ENCODE measurements at places on chromosomes 6 and 20. TPM values are rescaled to one million over a fixed set of nuclear protein-coding genes. Genes with fewer than 3 reads are reported as not detected.

TMEM74B gene
- total RNA-seq, result 35.4 TPM

GRCh38 chr6:46291275-46291633, 120.5 kb upstream of the ENPP5 start:
- no peak overlapping the region for H3K27ac ChIP-seq
- DNase-seq, result no peak
- peaks cover 3% of the 10 kb centered on the region for H3K36me3 ChIP-seq
- H3K4me1 ChIP-seq, result peaks cover 2% of the 10 kb centered on the region
- H3K4me3 ChIP-seq, result no peak overlapping the region
- no peaks in the 10 kb centered on the region for H3K27me3 ChIP-seq

- no peak overlapping the region for H3K4me3 ChIP-seq
- H3K4me1 ChIP-seq, result no peaks in the 10 kb centered on the region
- H3K27me3 ChIP-seq, result peaks cover 19% of the 10 kb centered on the region
Observed at GRCh38 chr6:109445382-109445781, 4.9 kb downstream of the SMPD2 start.

DNA sequence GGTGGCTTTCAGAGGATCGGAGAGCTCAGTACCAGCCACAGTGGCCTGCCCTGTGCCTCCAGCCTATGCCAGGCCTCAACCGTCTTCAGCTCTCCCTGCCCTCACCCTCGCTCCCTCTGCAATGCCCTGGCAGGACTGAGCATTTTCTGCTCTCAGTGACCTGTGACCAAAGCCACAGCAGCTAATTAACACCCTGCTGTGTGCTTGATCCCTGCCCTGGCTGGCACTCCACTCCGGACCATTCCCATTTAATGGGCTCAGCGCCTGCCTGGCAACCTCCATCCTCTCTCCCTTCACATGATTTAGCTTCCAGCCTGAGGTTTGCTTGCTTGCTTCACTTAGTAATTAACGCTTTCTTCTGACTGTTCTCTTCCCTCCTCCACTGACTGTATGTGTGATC, 287.5 kb downstream of the LRFN2 start:
- no peaks in the 10 kb centered on the region for H3K36me3 ChIP-seq
- H3K4me3 ChIP-seq, result no peak overlapping the region
- H3K27me3 ChIP-seq, result peaks cover 3% of the 10 kb centered on the region
- no peak for DNase-seq
- no peak overlapping the region for H3K27ac ChIP-seq

ZFP57 gene
- 1.0 TPM for total RNA-seq

SENP6 gene
- total RNA-seq, result 135 TPM

MEP1A gene
- not detected for total RNA-seq

DNA sequence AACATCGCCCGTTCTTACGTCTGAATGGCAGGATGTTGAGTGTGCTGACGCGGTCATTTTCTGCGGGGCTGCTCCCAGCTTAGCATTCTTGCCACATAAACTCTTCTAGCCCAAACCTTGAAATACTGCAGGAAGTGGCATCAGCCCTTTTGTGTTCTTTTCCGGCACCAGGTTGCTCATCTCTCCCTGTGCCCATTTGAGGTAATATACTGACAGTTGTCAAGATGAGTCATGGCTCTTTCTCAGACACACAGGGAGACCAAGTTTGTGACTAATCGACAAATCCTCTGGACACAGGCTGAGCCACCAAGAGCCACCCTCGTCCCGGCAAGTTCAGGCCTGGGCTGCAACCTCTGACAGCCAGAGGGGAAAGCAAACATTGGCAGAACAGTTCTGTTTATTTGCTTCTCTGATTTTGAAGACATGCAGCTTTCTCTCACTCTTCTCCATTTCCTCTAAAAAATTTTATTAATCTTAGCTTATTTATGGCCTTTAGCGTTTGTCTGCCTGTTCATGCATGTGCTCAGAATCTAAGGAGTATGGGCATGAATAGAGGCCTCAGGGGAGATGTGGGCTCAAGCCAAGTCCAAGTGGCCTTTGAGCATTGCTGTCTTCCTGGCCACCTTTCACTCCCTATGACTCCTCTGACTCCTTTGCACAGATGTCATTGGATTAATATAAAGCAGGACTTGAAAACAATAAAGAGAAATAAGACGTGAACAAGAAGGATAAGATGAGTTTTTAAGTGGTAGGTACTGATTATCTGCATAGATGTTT, 328.2 kb upstream of the JAG1 start:
- H3K27ac ChIP-seq, result no peak overlapping the region
- DNase-seq, result no peak
- no peaks in the 10 kb centered on the region for H3K27me3 ChIP-seq
- no peak overlapping the region for H3K4me3 ChIP-seq

SLC13A3 gene
- total RNA-seq, result 0.90 TPM

UNC5CL gene
- total RNA-seq, result 0.59 TPM

DNA sequence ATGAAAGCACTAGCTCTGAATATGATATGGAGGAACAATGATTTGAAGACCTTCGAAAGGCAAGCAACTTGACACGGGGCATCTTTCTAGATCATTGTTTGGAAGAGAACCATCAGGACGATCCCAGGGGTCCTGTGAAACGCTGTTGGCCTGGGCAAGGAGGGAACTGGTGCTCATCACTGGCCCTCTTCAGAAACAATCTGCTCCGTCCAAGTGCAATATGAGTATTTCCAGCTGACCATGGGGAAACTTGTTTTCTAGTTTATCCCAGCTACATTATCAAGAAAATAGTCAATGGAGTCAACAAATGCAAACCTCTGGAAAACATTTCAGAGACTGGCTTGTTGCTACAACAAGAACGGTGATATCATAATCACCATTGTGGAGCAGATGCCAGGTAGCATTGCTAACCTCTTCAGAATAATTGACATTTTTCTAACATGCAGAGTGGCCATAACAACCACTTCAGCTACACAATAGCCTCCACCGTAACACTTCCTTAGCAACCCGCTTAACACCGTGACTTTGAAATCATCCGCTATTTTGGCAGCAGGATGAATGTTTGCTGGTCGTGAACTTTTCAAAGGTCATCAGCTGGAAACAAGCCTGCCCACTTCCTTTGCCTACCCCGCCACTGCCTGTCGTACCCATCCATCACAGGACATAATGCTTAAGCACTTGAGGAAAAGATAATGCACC, 112.0 kb upstream of the PDE10A start:
- no peaks in the 10 kb centered on the region for H3K36me3 ChIP-seq
- H3K4me1 ChIP-seq, result peaks cover 17% of the 10 kb centered on the region
- H3K27me3 ChIP-seq, result peaks cover 3% of the 10 kb centered on the region
- H3K27ac ChIP-seq, result peak overlapping the region; percentile 98
- no peak overlapping the region for H3K4me3 ChIP-seq

BMP6 gene
- 0.97 TPM for total RNA-seq

TRIM10 gene
- not detected for total RNA-seq

POLH gene
- total RNA-seq, result 12.5 TPM

DNA sequence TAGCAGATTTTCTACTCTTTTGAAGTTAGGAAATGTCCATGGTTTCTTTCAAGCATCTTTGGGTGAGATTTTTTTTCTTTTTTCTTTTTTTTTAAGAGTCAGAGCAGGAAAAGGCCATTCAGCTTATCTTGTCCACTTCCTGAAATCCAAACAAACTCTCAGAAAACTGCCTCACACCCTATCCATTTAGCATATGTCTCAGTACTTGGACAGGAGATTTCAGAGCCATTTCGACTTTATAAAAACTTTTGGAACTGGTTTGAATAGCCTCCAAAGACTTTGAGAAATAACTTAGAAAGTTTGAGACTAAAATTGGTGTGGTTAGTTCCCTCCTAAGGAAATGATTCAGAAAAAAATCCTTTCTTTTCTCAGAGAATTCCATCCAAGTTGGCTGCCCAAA, 125.1 kb downstream of the MYLK4 start:
- H3K4me3 ChIP-seq, result peak overlapping the region; percentile 16
- DNase-seq, result no peak
- peaks cover 52% of the 10 kb centered on the region for H3K4me1 ChIP-seq
- peak overlapping the region; percentile 68 for H3K27ac ChIP-seq
- no peaks in the 10 kb centered on the region for H3K36me3 ChIP-seq

CST11 gene
- not detected for total RNA-seq

PPP1R14C gene
- 2.5 TPM for total RNA-seq

DNA sequence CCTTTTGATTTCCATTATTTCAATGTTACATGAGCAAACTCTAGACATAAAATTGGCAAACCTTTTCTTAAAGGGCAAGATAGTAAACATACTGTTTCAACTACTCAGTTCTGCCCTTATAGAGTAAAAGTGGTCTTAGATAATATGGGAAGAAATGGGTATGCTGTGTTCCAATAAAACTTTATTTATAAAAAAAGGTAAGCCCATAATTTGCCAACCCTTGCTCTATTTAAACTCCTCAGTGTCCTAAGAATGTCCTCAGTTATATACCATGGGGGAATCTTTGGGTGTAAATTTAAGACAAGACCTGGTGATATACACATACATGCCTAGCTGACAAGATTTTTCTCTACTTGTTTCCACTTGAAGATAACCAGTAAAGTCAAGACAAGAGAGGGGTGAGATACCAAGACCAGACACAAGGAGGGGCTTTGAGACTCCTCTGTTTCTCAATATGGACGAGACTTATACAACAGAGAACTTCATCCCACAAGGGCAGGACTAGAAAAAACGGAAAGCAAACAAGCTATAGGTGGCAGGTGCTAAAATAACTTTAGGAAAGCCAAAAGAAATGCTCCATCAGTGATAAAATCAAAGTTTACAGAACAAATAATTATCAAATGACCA, 10.5 kb downstream of the SNX3 start:
- H3K4me3 ChIP-seq, result no peak overlapping the region
- no peak overlapping the region for H3K27ac ChIP-seq
- peaks cover 6% of the 10 kb centered on the region for H3K27me3 ChIP-seq
- no peak for DNase-seq
- peaks cover 18% of the 10 kb centered on the region for H3K36me3 ChIP-seq
- peaks cover 45% of the 10 kb centered on the region for H3K4me1 ChIP-seq

- H3K27me3 ChIP-seq, result peaks cover 4% of the 10 kb centered on the region
- no peaks in the 10 kb centered on the region for H3K36me3 ChIP-seq
- no peak for DNase-seq
- H3K4me3 ChIP-seq, result no peak overlapping the region
- peaks cover 5% of the 10 kb centered on the region for H3K4me1 ChIP-seq
Observed at GRCh38 chr6:47203266-47203937, 106.3 kb downstream of the TNFRSF21 start.

DNA sequence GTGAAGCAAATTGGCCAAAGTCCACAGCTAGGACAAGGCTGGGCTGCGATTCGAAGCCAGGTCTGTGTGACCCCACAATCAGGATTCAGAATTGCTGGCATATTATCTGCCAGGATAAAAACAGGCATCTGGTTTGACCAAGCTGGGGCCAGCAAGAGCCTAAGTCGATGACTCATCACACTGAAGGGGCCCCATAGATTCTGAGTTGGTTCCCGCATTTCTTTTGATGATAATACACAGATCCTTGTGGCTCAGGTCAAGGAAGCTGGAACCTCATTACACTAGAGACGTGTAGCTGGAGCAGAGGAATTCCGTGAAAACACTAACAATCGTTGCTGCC, 6.5 kb downstream of the KCNB1 start:
- H3K27me3 ChIP-seq, result peaks cover 7% of the 10 kb centered on the region
- H3K36me3 ChIP-seq, result no peaks in the 10 kb centered on the region
- H3K4me3 ChIP-seq, result no peak overlapping the region

- peaks cover 9% of the 10 kb centered on the region for H3K36me3 ChIP-seq
- no peaks in the 10 kb centered on the region for H3K4me1 ChIP-seq
- no peak overlapping the region for H3K4me3 ChIP-seq
- no peak for DNase-seq
Observed at GRCh38 chr6:96066376-96066775, 50.6 kb downstream of the FUT9 start.

EEF1A2 gene
- total RNA-seq, result 0.31 TPM

GRCh38 chr20:63942250-63942951, 13.8 kb downstream of the UCKL1 start:
- H3K36me3 ChIP-seq, result peaks cover 15% of the 10 kb centered on the region
- H3K27ac ChIP-seq, result peak overlapping the region; percentile 90
- peak overlapping the region; percentile 85 for H3K4me3 ChIP-seq
- DNase-seq, result peak; percentile 53

GRCh38 chr20:6104493-6105188, 18.2 kb downstream of the FERMT1 start:
- no peaks in the 10 kb centered on the region for H3K27me3 ChIP-seq
- no peak overlapping the region for H3K4me3 ChIP-seq

- H3K27me3 ChIP-seq, result peaks cover 1% of the 10 kb centered on the region
- no peaks in the 10 kb centered on the region for H3K4me1 ChIP-seq
- H3K27ac ChIP-seq, result no peak overlapping the region
- no peak overlapping the region for H3K4me3 ChIP-seq
- H3K36me3 ChIP-seq, result no peaks in the 10 kb centered on the region
- DNase-seq, result no peak
Observed at GRCh38 chr6:44594481-44594880, 207.0 kb downstream of the CDC5L start.

- H3K36me3 ChIP-seq, result no peaks in the 10 kb centered on the region
- H3K27me3 ChIP-seq, result no peaks in the 10 kb centered on the region
- H3K27ac ChIP-seq, result no peak overlapping the region
- H3K4me3 ChIP-seq, result no peak overlapping the region
- DNase-seq, result no peak
Observed at GRCh38 chr20:24227600-24227999, 239.0 kb upstream of the GGTLC1 start.

BNIP5 gene
- total RNA-seq, result not detected

GRCh38 chr6:98458708-98459107, 375.7 kb upstream of the POU3F2 start:
- H3K36me3 ChIP-seq, result no peaks in the 10 kb centered on the region
- H3K27ac ChIP-seq, result no peak overlapping the region
- no peak overlapping the region for H3K4me3 ChIP-seq
- H3K4me1 ChIP-seq, result no peaks in the 10 kb centered on the region

DNA sequence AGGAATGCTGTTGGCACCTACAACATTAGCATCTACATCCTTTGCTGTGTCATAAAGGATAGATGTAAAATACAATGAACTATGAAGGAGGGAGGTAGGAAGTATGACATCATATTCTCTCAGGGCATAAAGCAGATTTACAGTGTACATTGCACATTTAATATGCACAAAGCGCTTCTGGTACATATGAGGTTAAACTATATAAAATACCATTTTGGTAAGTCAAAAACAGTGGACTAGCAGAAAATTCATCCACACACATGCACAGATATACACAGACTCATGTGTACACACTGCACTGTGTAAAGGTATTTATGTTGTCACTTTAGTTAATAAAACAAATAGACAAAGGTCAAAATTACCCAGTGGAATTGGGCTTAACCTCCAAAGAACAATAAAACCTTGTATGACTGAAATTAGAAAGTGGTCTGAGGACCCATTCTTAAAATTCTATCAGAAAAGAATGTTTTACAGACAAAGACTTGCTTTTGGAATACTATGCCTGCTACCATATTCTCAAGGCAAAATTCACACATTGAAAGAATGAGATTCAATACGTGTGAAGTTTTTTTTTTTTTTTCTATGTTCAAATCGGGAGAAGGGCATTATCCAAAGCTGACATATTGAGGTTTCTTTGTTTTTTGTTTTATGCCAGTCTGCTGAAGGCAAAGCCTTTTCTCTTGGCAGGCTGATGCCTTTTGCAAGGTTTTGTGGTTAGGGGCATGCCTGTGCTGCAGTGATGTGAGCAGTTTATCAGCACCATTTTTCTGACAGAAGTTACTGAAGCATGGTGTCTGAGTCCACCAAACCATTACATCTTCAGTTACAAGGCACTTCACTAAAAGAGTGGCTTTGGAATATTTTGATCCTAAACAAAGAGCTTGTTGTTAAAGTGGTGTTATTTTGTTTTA, 199.0 kb downstream of the PLCB1 start:
- no peaks in the 10 kb centered on the region for H3K27me3 ChIP-seq
- no peak for DNase-seq
- H3K4me1 ChIP-seq, result no peaks in the 10 kb centered on the region
- no peaks in the 10 kb centered on the region for H3K36me3 ChIP-seq

CLDN20 gene
- 0.23 TPM for total RNA-seq

HRH3 gene
- not detected for total RNA-seq

Measured in endothelial cell (in vitro differentiated cells).